T47D (cell line): ENCODE measurements at places on chromosomes 16 and 17.

GRCh38 chr17:76232342-76232741 is 8.0 kb downstream of the RNF157 start:
- DNase-seq: no peak

DNA sequence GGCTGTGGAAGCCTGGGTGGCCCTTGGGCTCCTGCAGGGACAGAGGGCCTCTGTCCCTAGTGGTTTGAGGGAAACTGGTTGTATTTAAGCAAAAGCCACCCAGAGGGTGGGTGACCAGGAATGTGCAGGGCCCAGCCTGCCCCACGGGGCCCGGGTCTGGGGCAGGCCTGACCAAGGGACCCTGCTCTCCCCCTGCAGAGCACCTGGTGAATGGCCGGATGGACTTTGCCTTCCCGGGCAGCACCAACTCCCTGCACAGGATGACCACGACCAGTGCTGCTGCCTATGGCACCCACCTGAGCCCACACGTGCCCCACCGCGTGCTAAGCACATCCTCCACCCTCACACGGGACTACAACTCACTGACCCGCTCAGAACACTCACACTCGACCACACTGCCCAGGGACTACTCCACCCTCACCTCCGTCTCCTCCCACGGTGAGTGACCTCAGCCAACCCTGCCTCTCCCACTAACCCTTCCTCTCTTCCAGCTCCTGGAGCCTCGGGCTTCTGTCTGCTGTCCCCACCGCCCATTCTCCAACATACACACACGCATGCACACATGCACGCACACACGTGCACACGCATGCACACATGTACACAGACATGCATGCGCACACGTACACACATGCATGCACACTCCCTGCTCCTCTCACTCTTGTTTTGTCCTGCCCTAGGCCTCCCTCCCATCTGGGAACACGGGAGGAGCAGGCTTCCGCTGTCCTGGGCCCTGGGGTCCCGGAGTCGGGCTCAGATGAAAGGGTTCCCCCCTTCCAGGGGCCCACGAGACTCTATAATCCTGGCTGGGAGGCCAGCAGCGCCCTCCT is 10.4 kb downstream of the GALK1 start:
- no peak for DNase-seq

GRCh38 chr16:62676306-62676705 is 640.1 kb upstream of the CDH8 start:
- no peak for DNase-seq

DNA sequence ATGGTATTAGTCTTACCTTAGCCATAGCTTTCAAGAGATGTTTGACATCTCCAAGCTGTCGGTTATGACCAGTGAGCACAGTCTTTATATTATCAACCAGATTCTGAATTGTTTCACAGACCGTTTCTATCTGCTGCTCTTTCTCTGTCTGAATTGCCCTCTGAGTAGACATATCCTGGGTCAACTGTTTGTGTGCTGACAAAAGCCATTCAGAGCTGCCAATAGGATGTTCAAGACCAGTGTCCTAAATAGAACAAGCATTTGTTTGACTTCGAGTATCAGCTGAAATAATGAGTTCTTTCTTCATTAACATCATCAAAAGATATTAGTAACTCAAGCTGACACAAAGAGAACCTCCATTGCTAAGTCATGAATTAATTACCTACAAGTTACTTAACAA is 14.9 kb upstream of the ARL6IP1 start:
- DNase-seq: no peak

DNA sequence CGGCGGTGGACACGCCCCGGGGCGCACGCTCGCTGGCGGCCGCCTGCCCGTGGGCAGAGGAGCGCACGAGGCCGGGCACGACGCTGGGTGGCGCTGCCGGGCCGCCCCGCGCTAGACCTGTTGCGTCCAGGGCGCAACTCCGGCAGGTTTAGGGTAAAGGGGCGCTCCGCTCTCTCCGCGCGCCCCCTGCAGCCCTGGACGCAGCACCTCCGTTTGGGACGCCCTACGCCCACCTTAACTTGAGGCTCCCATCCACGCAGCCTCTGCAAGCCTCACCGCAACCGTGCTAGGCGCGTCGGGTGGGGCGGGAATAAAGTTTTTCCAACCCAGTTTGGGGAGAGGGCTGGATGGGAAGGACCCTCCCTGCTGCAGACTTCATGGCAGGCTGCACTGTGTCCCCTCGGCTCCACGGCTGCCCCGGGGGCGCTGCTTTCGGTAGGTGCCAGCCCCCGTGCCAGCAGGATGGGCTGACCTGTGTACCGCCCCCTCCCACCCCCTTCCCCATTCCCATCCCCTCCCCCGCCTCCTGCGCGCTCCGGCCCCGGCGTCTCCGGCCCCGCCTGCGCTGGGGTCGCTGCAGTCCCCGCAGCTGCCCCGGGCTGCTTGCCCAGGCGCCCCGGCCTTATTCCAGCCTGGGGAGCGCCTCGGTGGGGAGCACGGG is at the start of gene SYT17:
Gene SYT17 (plus strand): TSS at position 531 of the 661 bp plus-strand sequence. CDS start 407 bp downstream, outside the sequence.
- DNase-seq: peak; percentile 90

GRCh38 chr17:46135126-46135812 is 58.0 kb downstream of the KANSL1 start:
- DNase-seq: no peak

- no peak for DNase-seq
These were observed 41.7 kb downstream of the WDR59 start for GRCh38 chr16:74942977-74943918.

- DNase-seq: peak; percentile 79
These were observed 4.4 kb upstream of the ARMC7 start for GRCh38 chr17:75105126-75106080.
